ENCODE measurements at places on chromosomes 6 and 20. TPM values are rescaled to one million over a fixed set of nuclear protein-coding genes. Genes with fewer than 3 reads are reported as not detected.
A peak's percentile ranks its signal among the peaks of the same experiment; 100 is the strongest.

- H3K4me3 ChIP-seq, result no peak overlapping the region
- H3K27ac ChIP-seq, result no peak overlapping the region
- H3K27me3 ChIP-seq, result no peaks in the 10 kb centered on the region
- DNase-seq, result peak; percentile 39
- H3K4me1 ChIP-seq, result peaks cover 1% of the 10 kb centered on the region
- no peaks in the 10 kb centered on the region for H3K36me3 ChIP-seq
Measured at GRCh38 chr6:138593124-138593877, 94.0 kb upstream of the NHSL1 start.

DNA sequence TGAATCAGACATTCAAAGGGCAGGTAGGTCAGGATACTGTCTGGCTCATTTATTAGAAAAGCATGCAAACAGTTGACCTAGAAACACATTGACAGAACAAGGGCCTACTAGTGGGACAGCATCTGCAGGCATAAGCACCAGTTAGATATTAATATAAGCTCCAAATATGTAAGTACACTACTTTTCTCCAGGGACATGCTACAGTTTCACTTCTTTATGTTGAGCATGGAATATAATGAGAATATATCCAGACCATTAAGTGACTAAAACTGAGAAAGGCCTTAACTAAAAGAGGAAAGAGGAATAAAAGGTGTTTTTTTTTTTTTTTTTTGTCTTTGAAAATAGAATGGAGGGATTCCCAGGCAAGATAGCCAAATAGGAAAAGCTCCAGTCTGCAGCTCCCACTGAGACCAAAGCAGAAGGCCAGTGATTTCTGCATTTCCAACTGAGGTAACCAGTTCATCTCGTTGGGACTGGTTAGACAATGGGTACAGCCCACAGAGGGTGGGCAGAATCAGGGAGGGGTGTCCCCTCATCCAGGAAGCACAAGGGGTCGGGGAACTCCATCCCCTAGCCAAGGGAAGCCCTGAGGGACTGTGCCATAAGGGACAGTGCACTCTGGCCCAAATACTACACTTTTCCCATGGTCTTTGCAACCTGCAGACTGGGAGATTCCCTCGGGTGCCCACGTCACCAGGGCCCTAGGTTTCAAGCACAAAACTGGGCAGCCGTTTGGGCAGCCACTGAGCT lies 251.6 kb downstream of the PHF3 start:
- H3K4me3 ChIP-seq, result no peak overlapping the region
- H3K36me3 ChIP-seq, result no peaks in the 10 kb centered on the region
- H3K27me3 ChIP-seq, result no peaks in the 10 kb centered on the region
- H3K4me1 ChIP-seq, result no peaks in the 10 kb centered on the region
- H3K27ac ChIP-seq, result no peak overlapping the region

DNA sequence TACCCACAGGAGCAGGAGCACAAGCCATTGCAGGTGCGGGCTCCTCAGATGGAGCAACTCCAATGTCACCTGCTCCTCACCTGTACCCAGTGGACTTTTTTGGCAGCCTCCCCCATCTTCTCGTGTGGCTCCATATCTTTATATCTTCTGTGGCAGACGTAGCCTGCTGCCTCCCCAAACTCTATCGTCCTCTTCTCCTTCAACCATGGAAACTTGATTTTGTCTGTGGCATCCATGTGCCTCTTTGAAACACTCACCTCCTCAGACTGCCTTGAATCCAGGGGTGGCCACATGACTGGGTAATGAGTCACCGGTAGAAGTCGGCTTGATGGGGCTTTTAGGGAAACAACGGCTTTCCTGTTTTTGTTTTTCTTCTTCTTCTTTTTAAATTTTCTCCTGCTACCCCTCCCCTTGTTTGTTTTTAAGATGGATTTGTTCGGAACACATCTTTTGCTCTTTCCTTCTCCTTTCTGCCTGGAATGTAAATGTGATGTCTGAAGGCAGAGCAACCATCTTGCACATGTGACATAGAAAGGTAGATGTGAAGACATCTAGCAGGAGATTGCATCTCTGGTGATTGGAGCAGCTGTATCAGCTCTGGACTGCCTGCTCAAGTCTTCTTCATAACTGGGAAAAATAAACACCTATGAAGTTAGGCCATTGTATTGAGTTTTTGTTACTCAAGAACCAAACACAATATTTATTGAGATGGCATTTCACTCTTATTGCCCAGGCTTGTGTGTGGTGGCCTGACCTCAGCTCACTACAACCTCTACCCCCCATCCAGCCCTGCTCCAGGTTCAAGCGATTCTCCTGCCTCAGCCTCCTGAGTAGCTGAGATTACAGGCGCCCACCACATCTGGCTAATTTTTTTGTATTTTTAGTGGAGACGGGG lies 69.9 kb upstream of the DDR1 start:
- DNase-seq, result peak; percentile 33
- H3K4me3 ChIP-seq, result no peak overlapping the region
- no peaks in the 10 kb centered on the region for H3K27me3 ChIP-seq
- no peaks in the 10 kb centered on the region for H3K36me3 ChIP-seq
- H3K27ac ChIP-seq, result no peak overlapping the region

DNA sequence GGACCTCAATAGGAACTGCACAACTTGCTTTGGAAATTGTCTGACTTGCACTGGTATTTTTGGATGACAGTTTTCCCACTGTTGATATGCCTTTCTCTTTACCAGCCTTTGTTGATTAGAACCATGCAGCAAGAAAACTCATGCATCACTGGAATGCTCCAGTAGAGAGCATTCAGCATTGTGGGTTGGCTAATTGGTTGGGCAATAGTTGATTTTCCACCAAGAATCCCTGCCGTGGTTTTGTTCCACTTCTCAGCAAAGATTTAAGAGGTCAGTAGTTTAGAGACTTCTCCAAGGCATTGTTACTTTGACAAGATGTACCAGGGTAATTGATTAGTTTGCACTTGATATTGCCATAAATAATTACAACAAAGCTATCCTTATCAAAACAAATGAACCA lies 260.0 kb downstream of the DHX35 start:
- no peaks in the 10 kb centered on the region for H3K36me3 ChIP-seq
- H3K27me3 ChIP-seq, result no peaks in the 10 kb centered on the region
- no peak for DNase-seq
- no peaks in the 10 kb centered on the region for H3K4me1 ChIP-seq
- H3K4me3 ChIP-seq, result no peak overlapping the region
- no peak overlapping the region for H3K27ac ChIP-seq

DNA sequence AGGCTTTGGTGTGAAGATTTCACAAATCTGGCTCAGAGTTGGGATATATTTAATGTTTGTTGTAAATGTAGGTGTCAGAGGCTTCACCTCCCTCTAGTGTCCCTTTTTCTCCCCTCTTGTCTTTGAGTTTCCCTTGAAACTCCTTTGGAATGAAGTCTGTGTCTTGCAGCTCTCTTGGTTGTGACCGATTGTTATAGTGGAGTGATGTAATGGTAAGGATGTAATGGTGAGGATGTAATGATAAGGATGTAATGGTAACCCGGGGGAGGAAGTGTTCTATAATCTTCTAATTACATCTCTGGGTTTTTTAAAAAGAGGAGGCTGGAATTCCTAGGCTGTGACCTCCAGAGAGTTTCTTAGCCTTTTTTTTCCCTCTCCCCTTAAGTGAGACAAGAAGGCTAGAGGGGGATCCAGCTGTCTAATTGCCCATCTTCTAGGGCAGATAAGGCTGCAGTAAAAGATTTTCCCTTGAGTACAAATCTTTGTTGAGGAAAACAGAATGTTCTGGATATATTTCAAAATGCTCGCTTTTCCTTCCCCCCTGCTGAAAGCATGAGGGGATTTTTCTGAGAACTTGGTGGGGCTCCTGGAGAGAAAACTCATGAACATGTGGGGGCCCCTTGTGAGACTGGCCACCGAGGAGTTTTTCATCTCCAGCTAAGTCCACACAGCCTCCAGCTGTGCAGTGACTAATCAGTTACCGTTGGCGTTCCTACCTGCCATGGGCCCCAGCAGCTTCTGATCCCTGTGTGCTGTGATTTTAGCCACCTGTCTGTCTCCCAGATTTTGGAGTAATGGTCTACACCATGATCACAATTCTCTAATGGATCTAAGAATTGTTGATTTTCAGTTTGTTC lies 156.7 kb upstream of the PMEPA1 start:
- no peaks in the 10 kb centered on the region for H3K4me1 ChIP-seq
- H3K4me3 ChIP-seq, result no peak overlapping the region
- no peak for DNase-seq
- H3K27me3 ChIP-seq, result no peaks in the 10 kb centered on the region
- no peaks in the 10 kb centered on the region for H3K36me3 ChIP-seq

The CST3 gene
- total RNA-seq, result 400 TPM

The MAS1 gene
- 0.10 TPM for total RNA-seq

The CTCFL gene
- total RNA-seq, result not detected

The EYA2 gene
- total RNA-seq, result 1.7 TPM
